ENCODE measurements at places on chromosomes 4 and X.

DNA sequence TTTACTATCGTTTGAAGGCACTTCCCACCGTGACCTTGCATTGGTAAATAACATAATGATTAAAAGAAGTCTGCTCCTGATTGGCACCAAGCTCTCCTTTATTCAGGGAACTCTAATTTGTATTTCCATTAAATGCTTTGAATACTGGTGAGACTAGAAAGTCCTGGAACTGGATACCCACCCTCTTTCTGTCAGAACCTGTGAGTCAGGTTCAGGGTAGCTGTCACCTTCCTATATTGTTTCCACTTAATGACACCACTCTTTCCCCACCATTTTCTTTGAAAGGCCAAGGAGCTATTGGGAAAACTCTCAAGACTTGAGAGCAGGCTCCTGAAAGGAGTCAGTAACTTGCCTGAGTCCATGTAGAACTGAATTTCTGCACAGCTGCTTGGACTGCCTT, 55.9 kb upstream of the RASSF6 start:
- DNase-seq: no peak

DNA sequence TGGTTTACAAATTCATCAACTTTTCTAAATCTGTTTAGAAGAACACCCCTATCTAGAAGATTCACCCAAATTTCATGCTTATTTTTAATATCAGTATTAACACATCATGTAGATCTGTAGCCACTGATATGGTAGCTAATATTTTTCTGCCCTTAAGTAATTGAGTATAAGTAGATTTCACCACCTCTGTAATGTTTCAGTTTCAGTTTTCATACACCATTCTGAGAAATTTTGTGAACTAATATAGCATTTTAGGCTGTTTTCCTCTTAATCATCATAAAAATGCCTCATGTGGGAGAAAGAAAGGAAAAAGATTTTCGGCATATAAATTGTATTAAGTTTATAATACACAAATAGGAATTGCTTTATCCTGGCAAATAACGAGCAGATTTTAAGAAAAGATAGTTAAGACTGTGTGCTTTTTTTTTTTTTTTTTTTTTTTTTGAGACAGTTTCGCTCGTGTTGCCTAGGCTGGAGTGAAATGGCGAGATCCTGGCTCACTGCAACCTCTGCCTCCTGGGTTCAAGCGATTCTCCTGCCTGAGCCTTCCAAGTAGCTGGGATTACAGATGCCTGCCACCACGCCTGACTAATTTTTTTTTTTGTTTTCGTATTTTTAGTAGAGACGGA, 21.4 kb upstream of the RBPJ start:
- no peak for DNase-seq

DNA sequence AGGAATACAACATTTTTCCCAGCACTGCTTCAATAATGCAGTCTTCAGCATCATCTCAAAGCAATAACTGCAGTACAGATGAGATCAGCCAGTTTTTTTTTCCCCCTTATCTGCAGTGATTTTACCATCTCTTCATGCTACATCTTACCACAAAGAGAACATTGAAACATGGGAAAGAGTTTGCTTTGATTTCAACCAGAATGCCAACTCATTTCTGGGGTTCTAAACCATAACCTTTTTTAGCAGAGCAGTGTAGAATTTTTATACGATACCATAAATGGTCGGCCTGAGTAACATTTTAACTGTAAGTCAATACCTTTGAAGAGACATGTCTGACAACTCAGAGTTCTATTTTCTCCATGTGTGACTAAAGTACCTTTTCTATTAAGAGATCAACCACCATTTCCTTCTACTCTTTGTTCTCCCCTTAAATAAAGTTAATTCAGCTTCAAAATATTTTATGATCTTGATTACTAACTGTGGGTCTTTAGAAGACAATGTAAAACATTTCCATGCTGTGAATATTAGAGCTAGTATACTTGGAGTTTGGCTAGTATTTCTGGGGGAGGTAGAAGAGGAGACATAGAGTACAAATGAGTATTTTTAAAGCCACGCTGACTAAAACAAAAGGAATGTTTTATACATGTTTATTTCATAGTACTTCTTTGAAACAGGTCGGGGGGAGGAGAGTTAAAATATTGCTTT, 69.1 kb downstream of the TET2 start:
- no peak for DNase-seq

GRCh38 chr4:168540086-168540485, 43.2 kb downstream of the PALLD start:
- DNase-seq: no peak

DNA sequence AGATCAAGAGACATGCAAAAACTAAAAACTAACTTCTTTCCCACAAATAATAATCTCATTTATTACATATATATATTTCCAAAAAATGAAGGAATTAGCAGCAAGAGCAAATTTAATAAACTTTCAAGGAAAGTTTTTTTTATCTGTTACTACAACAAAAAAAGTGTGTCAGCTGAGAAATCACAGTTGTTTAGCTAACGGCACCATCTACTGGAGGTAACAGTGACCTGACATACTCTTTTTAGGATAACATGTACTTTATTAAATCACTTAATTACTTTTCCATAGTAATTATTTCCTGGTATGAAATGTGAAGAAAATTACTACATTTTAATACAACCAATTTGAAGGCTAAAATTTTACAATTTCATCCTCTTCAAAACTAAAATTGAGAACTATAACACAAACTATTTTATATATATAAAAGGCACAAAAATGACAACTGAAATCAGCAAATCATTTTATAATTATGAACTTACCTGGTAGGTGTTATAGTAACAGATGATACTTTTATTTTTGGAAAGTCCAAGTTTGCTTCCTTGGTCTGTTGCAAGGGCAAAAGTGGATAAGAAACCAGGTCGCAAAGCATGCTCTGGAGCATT, 9.1 kb downstream of the LAMTOR3 start:
- DNase-seq: peak; percentile 18

DNA sequence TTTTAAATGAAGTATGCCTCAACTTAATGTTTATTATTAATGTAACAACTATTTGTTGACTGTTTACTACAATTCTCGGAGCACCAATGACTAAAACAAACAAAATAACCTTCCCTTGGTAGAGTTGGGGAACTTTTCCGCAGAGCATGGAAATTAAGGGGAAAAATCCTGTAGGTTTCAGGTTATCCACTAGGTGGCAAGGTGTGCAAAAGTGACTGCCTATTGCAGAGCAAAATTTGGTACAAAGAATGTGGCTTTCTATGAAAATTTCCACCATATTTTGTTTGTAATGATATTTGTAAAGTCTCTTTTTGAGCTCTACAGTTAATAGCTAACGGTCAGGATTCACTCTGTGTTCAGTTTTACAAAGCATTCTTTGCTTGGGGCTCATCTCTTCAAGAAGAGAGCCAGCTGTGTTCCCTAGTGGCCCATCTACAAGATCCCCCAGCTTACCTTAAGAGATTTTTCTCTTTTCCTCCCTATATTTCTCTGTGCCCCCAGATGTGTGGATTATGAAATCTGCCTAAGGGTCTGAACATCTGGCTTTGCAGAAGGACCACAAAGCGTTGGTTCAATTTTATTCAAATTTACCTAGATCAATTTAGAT, 61.1 kb downstream of the FBXO8 start:
- peak; percentile 4 for DNase-seq

DNA sequence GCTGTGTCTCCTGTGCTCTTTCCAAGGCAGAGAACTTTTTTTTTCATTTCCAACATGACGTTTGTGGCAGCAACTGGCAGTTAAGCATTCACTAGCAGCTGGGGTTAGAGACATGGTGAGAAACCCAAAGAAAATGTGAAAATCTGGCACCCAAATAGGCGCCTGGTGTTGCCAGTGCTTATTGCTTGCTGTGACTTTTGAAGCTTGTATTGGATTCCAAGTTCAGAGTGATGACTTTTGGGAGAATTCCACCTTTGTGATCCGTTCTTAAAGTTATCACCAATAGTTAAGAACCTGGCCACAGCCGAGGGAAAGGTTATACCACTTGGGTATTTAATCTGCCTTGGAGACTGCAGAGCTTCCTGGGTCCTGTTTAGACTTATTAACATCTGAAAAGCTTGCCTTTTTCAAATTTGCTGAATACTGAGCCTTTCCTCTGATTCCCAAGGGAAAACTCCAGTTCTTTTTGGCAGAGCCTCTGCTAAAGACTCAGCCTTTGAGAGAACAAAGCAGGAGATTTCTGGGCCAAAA, 101.0 kb downstream of the OPHN1 start:
- no peak for DNase-seq

- no peak for DNase-seq
Observed at GRCh38 chrX:46912603-46913491, 626 bp downstream of the JADE3 start.

DNA sequence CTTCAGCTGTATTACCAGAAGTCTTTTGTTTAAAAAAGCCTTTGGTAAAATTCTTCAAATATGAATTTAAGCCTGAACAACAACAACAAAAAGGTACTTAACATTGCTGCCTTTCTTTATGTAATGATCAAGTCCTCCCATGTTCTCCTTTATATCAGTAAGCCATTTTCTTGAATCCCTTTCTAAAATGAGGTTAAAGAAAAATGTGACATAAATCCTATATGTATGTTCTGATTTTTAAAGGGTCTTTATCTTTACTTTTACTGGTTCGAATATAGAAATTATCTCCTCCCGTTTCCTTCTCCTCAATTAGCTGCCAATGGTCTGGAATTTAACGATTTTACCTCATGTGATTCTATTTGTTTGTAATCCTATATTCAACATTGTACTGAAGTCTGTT, 522.8 kb downstream of the IL1RAPL1 start:
- no peak for DNase-seq

GRCh38 chr4:52956691-52957090, 94.6 kb downstream of the RASL11B start:
- DNase-seq: no peak

DNA sequence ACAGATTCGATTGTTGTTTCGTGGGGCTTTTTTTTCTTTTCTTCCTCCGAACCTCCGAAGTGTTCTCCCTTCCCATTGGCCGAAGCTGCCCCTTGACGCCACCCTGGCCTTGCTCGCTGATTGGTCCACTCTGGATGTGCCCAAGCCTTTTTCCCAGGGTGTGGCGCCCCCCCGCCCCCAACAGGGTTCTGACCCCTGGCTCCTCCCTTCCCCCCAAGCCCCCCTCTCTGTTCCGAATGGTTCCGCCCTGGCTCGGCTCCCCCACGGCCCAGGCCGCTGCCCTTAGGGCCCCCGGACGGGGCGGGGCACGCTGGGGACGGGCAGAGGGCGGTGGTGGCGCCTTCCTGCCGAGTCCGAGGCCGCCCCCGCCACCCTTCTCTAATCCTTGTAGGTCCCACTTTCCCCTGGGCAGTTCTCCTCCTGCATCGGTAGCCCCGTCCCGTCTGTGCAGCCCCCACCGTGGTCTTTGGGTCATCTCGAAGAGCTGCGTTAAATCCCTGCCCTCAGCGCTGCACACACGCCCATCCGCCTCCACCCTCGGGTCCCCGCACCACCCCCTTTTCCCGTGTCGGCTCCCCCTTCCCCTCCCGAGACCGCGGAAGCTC, 25.5 kb downstream of the UTP14A start:
- peak; percentile 60 for DNase-seq

DNA sequence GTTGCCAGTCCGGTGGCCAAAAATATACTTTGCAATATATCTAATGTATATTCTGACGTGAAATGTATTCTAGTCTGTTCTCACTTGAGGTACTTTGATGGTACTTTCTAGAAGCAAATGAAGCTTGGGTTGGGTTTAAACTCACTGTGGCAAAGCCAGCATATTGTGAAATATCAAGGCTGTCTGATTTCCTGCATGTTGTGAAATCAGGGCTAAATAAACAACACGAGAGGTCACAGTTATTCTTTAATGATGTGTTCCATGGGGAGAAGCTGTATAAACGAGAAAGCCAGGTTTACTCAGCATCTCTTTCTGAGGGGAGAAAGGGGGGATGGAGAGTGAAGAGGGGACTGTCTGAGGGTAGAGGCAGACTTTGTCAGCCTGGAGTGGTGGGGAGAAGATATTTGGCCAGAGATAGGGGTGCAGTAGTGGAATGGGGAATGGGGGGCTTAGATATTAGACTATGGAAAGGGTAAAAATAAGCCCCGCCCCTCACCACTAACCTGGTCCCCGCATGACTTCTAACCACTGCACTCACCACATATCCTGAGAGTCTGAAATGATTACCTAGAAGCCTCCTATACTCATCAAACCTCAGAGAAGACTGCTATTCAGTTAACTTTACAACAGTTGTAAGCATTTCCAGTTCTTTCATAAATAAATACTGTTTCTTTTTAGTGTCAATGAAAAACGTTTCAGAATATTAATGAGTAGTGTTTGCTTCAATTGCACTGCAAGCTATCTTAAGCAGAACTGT, 5.9 kb upstream of the SCARB2 start:
- DNase-seq: no peak

- DNase-seq: peak; percentile 11
Observed at GRCh38 chr4:55396308-55397125, 760 bp downstream of the TMEM165 start.

DNA sequence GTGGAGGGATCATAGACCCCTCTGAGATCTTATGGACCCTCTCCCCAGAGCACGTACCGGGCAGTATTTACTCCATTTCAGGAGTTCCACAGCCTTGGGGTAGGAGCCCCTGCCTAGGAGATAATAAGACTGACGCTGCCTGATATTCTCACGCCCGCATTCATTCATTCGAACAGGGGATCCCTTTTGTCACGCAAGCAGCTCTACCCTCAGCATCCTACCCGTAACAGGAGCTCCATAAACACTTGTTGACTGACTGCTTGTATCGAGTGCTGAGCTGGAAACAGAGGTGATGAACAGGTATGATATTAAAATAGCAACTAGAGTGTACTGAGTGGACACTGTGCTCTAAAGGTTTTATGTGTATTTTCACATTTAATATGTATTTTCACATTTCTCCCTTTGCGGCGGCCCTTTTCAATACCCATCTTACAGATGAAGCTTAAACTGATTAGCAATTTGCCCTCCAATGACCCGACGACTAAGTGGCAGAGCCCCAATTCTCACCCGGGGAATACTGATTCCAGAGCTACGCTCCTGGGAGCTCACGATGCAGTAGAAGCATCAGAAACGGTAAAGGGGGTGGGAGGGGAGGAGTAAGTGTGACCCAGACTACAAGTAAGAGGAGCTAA, 888 bp downstream of the RAB28 start:
- no peak for DNase-seq

DNA sequence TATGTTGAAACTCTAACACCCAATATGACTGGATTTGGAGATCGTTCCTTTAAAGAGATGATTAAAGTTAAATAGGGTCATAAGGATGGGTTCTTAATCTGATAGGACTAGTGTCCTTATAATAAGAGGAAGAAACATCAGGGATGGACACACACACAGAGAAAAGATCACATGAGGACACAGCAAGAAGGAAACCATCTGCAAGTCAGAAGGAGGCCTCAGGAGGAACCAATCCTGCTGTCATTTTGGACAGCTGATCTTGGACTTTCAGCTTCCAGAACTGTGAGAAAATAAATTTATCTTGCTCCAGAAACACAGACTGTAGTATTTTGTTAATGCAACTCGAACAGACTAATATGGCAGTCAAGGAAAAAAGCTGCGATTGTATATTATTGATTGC, 631.5 kb downstream of the PCDH7 start:
- DNase-seq: no peak

All from NCI-H1436 (cell line).